ENCODE measurements at places on chromosomes 11 and 22.
A peak's percentile ranks its signal among the peaks of the same experiment; 100 is the strongest.

- no peak for DNase-seq
These were observed 420 bp upstream of the TRIM44 start for GRCh38 chr11:35662061-35662648.

DNA sequence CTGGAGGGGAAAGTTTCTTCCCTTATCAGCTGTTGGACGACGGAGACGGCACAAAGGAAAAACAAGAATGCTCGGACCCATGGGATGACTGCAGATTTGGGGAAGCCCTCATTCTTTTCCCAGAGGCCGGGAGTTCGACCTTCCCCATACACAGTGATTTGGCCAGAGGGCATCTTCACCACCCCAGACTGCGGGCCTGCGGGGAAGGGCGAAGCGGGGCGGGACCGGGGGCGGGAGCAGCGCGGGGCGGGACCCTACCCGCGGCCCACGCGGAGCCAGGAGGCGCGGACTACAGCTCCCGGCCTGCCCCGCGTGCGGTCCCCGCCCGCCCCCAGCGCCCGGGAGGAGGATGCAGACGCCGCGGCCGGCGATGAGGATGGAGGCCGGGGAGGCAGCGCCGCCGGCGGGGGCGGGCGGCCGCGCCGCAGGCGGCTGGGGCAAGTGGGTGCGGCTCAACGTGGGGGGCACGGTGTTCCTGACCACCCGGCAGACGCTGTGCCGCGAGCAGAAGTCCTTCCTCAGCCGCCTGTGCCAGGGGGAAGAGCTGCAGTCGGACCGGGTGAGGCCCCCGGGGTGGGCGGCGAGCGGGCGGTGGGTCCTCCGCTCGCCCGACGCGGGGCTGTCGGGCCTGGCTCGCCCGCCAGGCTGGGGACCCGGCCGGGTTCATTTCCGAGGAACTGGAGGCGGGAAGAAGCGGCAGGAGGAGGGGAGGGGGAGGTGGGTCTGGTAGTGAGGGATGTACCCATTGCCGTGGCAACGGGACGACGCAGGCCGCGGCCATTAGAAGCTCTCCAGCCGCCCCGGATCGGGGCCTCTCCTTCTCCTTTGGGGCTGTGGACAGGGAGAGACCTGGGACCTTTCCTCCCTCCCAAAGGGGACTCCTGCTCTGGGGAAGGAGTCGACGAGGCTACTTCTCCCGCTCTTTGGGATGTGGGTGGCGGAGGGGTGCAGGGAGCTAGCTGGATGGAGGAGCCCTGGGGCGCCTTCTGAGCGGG is at the start of gene KCTD17:
Gene KCTD17, plus strand, starts transcription at position 352 of the 995 bp plus-strand sequence. Its CDS starts 19 bp downstream, at position 371.
- DNase-seq: peak; percentile 44

DNA sequence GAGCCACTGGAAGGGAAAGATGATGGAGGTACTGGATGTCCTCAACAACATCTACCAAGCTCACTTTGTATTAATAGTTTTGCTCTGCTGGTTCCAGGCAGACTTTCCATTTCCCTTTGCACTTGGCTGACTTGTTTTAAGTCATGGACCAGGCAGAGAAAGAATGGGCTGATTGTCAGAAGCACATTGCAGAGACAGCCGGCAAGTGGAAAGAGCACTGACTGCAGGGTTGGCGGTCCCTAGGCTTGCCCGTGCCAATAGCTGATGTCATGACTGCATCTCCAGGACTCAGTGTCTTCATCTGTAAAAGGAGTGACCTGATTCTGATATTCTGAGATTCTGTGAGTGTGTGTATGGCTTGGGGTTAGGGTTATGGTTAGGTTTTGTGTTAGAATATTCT is 20.9 kb upstream of the NNMT start:
- no peak for DNase-seq

DNA sequence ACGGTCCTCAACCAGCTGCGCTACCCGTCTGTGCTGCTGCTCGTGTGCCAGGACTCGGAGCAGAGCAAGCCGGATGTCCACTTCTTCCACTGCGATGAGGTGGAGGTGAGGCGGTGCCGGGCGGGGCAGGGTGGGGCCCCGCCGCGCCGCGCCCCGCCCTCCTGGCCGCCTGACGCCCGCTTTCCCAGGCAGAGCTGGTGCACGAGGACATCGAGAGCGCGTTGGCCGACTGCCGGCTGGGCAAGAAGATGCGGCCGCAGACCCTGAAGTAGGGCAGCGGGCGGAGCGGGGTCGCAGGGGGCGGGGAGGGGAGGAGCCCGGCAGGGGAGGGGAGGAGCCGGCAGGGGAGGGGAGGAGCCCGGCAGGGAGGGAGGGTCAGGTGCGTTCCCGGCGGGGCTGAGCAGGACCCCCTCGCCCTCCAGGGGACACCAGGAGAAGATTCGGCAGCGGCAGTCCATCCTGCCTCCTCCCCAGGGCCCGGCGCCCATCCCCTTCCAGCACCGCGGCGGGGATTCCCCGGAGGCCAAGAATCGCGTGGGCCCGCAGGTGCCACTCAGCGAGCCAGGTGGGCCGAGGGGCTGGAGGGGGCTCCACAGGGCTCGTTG is 14.7 kb downstream of the EPS8L2 start:
- DNase-seq: no peak

DNA sequence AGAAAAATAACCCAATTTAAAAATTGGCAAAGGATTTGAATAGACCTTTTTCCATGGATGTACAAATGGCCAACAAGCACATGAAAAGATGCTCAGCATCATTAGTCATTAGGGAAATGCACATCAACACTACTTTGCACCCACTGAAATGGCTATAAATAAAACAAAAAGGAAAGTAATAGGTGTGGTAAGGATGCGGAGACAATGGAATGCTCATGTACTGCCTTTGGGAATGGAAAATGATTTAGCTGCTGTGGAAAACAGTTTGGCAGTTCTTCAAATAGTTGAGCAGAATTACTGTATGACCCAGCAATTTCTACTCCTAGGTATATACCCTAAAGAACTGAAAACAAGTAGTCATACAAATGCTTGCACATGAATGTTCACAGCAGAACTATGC is 37.4 kb downstream of the LARGE2 start:
- DNase-seq: no peak

DNA sequence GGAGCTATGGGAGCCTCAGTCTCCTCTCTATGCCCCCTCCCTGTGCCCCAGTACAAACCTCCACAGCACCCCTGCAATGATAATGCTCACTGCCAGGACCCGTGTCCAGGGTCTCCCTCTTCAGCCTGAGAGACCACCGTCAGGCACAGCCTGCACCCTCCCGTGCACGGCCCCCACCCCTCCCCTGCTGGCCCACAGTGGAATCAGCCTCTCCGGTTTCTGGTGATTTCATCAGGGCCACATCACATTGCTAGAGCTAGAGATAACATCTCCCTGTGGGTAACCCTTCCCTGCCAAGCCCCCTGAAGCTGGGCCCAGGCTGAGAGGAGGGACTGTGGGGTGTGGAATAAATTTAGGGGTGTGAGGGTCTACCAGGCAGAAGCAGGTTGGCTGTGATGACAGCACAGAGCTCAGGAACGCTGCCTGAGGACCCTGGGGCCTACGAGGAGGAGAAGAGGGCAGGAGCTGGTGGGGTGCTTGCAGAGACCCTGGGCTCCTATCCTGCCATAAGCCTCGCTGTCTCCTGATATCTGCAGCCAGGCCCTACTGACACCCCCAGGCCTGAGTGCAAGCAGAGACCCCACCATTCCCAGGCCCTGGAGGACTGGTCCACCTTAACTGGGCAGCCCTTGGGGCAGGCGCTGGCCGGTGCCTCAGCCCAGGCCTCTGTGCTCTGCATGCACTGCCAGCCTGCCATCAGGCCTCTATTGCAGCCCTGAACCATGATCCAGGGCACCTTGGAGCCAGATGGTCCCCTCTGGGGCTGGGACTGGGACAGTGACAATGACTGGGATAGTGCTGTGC is at the start of gene KLHDC7B:
Gene KLHDC7B, plus strand, starts transcription at position 378 of the 804 bp plus-strand sequence. Its CDS starts 345 bp downstream, at position 723.
- DNase-seq: no peak

- DNase-seq: no peak
These were observed 79.5 kb upstream of the HMGXB4 start for GRCh38 chr22:35177811-35178210.

GRCh38 chr11:31246451-31247165 is 122.9 kb downstream of the DCDC1 start:
- no peak for DNase-seq

- no peak for DNase-seq
These were observed 11.7 kb upstream of the MYH9 start for GRCh38 chr22:36399472-36399778.

- no peak for DNase-seq
These were observed 51.6 kb upstream of the APOA1 start for GRCh38 chr11:116888884-116889549.

GRCh38 chr11:113906038-113906437 is 1.4 kb downstream of the HTR3B start:
- DNase-seq: no peak

- no peak for DNase-seq
These were observed 52.1 kb downstream of the CNTF start for GRCh38 chr11:58674609-58675008.

GRCh38 chr11:126400479-126400878 is 45.0 kb downstream of the ST3GAL4 start:
- no peak for DNase-seq

DNA sequence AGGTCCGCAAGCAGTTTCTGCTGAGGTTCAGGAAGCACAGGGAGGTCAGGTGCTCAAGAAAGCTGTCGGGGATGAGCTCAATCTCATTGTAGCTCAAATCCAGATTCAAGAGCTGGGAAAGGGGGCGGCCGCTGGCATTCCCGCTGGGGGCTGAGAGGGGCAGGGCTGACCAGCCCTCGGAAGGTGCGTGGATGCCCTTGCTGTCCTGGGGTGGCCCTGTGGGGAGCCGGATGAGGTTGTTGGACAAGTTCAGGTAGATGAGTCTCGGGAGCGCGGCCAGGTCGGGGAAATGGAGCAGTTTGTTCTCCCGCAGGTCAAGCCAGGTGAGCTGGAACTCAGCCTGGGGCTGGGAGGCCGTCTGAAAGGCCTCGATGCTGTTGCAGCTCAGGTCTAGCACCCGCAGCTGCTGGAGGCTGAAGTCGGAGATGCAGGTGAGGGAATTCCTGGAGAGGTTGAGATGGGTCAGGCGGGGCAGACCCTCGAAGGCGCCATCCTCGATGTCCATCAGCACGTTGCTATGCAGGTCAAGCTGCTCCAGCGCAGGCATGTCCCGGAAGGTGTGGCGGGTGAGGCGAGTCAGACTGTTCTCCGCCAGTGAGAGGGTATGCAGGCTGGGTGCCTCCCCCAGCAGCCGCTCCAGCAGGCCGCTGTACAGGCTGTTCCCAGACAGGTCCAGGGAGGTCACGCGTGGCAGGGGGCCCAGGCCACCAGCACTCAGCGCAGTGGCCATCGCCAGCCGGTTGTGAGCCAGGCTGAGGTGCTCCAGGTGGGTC is 9.8 kb downstream of the LRRC32 start:
- no peak for DNase-seq

GRCh38 chr22:36129486-36130388 is 30.8 kb downstream of the APOL3 start:
- no peak for DNase-seq

GRCh38 chr22:49503321-49503720 is 324.4 kb downstream of the BRD1 start:
- DNase-seq: no peak

GRCh38 chr11:86355256-86355655 is 19.4 kb upstream of the CCDC81 start:
- DNase-seq: no peak

GRCh38 chr22:28942801-28943500 is 59.6 kb downstream of the ZNRF3 start:
- DNase-seq: no peak

DNA sequence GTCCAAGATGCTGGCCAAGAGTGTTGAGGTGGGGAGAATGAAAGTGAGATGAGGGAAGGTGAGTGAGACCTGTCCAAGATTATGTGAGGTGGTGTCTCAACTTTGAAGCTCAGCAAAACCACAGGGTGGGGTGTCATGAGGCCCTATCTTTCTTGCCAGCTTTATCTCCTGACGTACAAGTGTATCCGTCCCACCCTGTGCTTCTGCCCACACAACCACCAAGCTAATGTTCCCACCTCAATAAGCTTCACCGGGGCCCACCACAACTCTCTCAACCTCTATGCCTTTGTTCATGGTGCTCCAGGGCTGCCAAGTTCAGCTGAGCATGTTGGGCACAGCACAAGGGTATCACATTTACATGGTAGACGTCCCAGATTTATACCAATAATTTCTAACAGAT is 7.1 kb upstream of the TPST2 start:
- DNase-seq: no peak

DNA sequence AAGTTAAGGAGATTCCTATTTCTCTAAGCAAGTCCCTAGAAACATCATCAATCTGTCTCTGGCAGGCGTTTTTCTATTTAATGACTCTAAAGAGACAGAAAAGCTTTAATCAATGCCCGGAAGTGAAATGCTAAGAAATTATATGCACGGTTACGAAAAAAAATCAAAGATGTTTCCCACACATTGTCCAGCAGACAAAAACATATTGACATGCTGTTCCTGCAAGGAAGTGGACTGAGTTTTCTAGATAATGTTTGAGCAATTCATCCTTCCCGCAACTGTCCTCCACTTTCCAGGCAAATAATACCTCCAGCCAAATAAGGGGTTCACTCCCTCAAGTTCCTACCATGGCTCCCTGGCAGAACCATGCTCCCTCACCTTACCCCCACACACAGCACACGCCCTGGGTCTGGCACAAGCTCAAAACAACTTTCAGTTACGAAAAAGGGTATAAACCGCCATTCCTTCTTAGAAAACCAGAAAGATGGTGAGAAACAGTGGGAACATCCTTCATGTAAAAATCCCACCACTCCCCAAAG is 29.6 kb downstream of the GALNT18 start:
- no peak for DNase-seq

DNA sequence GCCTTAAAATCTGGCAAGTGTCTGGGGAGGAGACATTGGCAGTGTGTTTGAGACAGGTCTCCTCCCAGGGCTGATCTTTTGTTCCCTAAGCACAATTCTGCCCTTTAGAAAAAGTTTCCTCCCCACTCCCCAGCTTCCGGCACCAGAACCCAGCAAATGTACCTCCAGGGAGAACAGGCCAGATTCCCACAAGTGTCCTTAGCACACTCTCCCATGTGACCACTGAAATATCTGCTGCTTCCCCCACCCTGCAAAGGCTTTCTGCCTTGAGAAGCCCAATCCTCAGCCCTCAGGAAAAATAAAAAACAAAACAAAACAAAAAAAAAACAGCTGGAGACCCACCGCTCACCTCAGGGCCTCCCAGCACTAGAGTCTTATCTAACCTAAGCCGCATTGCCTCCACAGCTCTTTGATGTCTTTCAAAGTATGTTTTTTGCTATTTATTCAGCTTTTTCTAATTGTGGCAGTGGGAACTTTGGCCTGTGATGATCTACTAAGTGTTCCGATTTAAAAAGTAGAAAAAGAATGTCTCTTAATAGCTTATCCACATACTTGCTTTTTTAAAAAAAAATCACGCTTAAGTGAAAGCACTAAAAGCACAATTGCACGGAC is 29.0 kb upstream of the FBLN1 start:
- DNase-seq: no peak

Data from stimulated activated CD4-positive, alpha-beta T cell treated with anti-CD3 and anti-CD28 coated beads, Interleukin-12 subunit alpha, Interleukin-12 subunit beta, amount 100 ng/mL, for 24 hours (primary cell).